Activated CD4-positive, alpha-beta T cell treated with anti-CD3 and anti-CD28 coated beads for 24 hours (primary cell): ENCODE measurements at places on chromosomes 2 and 18.

GRCh38 chr18:78293940-78294541, 685.6 kb upstream of the SALL3 start:
- DNase-seq, result no peak

GRCh38 chr2:219523031-219523671, 8.9 kb downstream of the ASIC4 start:
- no peak for DNase-seq

DNA sequence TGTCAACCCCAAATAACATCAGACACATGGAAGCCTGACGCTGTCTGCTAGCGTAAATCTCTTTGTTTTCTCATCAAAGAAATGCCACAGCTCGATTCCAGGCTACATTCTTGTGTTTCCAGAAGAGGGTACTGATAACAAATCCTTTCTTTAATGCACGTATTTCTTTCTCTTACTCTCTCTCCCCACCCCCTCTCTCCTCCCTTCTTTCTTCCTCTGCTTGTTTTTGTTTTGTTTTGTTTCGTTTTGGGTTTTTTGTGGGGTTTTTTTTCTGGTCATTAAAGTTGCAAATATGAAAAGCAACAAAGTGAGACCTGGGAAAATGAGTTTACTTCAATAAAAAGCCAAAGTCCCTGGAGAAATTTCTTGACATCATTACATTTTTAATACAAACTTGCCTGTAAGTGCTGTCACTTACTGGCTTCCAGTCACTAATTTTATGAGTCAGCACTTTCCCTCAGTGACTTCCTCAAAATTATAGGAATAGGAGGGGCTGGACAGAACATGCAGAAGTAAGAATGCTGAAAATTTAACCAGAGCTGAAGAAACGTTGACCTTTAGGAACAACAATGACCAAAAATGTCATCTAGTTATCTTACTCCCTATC, 106.7 kb upstream of the NABP1 start:
- DNase-seq, result no peak

GRCh38 chr2:128315829-128316776, 2.6 kb downstream of the HS6ST1 start:
- no peak for DNase-seq

GRCh38 chr18:27004056-27004829, 138.7 kb upstream of the AQP4 start:
- DNase-seq, result no peak

DNA sequence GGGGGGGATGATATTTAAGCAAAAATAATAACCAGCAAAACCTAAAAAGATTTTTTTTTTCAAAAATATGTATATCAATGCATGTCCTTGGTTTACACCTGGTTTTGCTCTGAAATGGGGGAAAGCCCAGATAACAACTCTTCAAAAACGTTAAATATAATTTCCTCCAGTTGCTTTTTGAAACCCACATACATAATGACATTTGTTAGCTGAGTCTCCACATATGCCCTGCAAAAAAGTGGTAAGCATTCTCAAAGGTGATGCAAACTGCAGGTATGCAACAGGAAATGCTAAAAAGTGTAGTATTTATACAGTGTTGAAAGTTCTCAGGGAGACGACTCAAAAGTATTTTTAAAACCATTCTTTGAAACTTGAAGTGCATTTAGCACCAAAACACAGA, 258.6 kb downstream of the ZEB2 start:
- no peak for DNase-seq

DNA sequence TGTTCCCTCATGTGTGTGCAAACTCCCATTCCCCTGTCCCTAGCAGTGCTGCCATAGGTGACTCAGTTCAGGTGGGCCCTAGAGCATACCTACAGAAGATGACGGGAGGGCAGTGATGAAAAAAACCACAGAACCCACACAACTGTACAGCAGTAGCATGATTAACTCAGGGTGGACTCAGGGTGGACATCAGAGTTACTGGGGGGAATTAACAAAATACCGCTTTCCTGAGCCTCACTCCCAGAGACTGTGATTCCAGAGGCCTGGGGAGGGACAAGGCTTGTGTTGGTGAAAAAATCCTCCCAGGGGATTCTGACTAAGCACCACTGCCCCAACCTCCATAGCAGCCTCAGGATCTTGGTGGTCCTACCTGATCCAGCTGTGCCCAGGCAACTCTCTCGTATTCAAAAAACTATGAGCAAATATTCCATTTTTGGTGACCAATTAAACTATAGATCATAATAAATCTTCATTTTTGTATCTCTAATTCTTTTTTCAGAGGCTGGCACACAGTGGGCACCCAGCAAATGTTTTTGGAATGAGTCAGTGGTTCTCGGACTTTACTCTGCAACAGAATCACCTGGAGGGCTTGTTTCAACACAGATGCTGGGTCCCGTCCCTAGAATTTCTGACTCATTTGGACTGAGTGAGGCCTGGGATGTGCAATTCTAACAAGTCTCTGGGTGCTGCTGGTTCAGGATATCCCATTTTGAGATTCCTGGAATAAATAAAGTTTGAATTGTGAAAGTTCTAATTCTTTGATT, 84.1 kb upstream of the NABP1 start:
- no peak for DNase-seq

- DNase-seq, result no peak
Observed at GRCh38 chr2:187051350-187051749, 202.4 kb upstream of the ZSWIM2 start.

- DNase-seq, result no peak
Observed at GRCh38 chr2:236459393-236459792, 110.2 kb upstream of the ACKR3 start.

DNA sequence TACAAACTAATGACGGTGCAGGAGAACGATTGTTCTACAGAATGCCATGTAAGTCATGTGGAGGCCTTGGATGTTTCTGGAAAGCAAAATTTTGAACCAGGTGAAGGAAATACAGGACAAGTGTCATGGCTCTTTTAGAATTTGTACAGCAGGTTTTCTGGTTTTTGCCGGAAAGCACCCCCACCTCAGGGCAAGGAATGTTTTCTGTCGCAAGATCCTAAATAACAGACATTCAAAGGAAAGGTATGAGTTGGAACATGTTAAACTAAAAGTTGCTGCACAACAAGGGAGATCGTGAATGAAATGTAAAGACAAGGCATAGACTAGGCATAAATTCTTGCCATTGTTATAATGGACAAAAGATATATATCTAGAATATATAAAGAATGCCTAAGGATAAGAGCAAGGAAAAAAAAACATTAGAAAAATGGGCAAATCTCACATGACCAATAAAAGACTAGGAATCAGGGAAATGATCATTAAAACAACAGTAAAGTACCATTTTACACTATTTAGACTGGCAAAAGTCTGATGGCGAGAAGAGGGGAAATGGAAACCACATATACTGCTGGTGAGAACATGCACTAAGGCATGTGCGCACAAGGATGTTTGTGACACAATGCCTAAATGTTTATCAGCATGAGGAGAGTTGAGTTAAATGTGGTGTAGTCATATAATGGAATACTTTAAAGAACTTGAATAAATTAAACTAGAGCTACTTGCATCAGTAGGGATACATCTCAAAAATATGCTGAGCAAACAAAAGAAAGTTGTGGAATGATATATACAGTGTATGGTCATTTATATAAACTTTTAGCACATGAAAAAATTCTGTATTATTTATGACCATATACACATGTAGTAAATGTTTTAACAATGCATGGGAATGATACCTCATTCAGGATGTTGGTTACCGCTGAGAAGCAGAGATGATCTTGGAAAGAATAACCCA, 127.0 kb downstream of the EML6 start:
- no peak for DNase-seq

- no peak for DNase-seq
Observed at GRCh38 chr2:157181234-157181633, 76.3 kb upstream of the GALNT5 start.

DNA sequence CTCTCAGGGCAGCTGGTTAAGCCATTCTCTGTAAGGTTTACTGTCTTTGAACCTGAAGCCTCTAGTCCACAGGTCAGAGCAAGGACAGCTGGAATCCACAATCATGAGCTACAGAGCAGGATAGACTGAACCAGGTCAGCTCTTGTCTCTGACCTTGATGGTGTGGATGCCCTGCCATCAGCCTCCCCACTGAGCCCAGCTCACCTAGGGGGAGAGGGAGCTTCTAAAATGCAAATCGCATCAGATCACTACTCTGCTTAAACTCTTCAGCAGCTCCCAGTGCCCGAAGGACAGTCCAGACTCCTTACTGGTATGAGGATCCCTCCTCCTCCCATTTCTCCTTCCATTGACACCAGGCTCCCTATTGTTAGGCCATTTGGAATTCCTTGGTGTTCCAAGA, 255.3 kb upstream of the CCDC68 start:
- no peak for DNase-seq

GRCh38 chr18:43115076-43115921, at the start of gene RIT2:
Gene RIT2, minus strand, starts transcription at chr18:43115685.
- no peak for DNase-seq

DNA sequence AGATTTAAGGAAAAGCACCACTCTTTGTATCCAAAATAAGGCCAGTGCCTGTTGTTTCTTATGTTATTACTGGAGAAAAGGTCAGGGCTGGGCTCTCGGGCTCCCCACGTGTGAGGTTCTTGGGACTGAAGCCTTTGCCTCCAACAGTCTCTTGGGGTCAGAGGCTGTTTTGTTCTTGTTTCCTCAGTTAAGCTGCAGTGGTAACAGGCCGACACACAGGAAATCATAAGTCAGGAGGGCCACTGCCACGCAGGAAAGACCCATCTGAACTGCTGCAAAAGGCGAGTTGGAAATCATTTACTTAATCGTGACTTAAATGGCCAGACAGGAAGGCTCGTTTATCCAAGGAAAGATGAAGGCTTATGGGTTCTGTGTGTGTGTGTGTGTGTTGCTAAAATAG, 30.3 kb upstream of the IL37 start:
- DNase-seq, result no peak

DNA sequence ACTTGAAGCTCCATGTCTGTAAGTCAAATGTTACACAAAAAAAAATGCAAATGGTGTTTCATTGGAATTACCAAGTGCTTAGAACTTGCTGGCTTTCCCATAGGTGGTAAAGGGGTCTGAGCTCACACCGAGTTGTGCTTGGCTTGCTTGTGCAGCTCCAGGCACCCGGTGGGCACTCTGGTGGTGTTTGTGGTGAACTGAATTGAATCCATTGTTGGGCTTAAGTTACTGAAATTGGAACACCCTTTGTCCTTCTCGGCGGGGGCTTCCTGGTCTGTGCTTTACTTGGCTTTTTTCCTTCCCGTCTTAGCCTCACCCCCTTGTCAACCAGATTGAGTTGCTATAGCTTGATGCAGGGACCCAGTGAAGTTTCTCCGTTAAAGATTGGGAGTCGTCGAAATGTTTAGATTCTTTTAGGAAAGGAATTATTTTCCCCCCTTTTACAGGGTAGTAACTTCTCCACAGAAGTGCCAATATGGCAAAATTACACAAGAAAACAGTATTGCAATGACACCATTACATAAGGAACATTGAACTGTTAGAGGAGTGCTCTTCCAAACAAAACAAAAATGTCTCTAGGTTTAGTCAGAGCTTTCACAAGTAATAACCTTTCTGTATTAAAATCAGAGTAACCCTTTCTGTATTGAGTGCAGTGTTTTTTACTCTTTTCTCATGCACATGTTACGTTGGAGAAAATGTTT, 97.9 kb upstream of the IL1R2 start:
- DNase-seq, result no peak

DNA sequence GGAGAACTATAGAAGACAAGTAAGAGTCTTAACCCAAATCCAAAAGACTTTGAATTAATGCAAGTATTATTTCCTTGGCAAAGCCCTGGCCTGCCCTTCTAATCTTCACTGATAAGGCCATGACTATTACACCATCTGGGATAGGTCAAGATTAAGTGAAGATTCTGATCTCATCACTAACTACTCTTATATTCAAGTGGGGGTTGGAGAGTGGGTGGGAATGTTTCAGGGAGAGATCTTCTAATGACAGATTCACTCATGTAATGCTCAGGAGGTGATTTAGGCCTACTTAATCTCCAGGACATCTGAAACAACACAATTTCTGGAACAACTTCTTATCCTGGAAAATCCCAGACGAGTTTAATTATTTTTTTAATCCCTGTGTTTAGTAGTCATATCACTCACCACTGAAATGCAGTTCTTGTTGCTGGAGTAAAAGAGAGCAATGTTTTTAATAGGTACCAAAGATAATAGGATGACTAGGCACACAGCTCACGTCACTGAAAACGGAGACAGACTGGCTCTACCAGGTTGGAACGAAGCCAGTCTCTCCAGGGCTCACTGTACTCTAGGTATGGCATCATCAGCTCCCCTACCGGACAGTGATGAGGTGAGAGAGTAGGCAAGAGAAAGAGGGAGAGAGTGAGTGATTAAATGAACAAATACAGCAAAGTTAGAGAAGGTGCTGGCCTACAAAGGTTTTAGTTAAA, 133.1 kb downstream of the NCKAP5 start:
- no peak for DNase-seq

DNA sequence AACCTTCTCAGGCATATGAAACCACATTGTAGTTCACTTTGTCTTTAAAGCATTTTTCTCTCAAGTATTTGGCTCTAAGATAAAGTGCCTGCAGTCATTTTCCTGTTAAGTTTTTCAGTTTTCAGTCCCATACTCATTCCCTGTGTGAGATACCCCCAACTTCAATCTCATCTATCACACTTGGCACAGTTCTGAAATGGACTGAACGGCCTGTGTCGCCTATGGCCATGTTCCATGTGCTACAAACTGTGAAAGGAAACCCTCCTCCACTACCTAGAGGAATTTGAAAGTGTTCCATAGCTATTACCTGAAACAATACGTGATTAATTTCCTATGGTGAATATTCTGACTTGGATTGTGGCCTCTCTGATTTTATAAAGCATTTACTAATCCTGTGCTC, 319.1 kb downstream of the CTNNA2 start:
- DNase-seq, result no peak

- DNase-seq, result no peak
Observed at GRCh38 chr2:25490217-25490616, 148.5 kb upstream of the DNMT3A start.

DNA sequence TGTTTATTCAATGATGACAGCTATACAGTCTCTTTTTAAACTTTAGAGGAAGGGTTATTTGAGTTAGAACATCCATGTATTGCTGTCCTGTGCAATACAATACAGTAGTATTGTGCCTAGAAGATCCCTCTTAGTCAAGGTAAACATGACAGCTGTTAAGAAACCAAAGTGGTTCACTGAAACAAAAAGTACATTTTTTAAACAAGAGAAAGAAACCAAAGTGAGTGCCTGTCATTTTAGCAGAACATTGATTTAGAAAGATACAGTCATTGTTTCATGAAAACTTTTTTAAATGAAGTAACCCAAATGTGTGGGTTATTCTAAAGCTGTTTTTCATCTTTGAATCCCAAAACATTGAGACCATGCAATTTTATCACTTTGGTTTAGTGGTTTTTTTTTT, 15.5 kb downstream of the ITPRID2 start:
- no peak for DNase-seq

DNA sequence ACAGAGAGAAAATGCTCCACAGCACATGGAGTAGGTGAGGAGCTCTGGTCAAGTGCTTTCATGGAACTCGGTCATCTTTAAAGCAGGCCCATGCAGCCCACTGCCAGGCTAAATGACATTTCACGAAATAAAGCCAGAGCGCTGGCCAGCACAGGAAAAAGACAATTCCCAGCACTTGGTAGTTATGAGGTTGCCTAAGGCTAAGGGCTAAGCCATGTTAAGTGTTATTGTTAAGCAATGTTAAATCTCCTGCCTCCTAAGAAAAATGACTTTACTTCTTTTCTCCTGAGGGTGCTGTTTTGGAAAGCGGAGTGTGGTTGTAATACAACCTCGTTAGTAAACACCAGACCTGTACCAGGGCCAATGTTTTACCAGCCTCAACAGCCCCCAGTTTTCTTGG, 125.9 kb upstream of the NRP2 start:
- no peak for DNase-seq

- DNase-seq, result no peak
Observed at GRCh38 chr2:159266554-159266953, 19.9 kb downstream of the WDSUB1 start.
